ENCODE measurements at places on chromosomes 13 and 19.

DNA sequence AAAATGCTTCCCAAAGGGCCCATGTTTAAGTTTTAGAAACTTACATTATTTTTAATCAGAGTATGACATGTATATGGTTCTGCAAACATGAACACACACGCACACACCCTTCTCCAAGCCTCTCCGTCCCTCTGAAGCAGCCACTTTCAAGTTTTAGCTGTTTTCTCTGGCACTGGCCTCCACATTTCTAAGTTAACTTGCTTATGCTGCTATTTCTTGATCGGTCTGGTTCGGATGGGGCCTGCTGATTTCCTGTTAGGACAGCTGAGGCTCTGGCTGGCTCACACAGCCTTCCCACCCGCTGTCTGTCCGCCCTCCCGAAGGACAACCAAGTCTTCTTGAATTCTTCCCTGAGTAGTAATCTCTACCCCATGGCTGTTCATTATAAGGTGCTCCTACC is 4.4 kb downstream of the SPC24 start:
- no peak for DNase-seq

- no peak for DNase-seq
Observed at GRCh38 chr13:64817691-64818090, 2412.4 kb downstream of the PCDH9 start.

- no peak for DNase-seq
Observed at GRCh38 chr13:28728642-28729041, 9.9 kb upstream of the SLC46A3 start.

DNA sequence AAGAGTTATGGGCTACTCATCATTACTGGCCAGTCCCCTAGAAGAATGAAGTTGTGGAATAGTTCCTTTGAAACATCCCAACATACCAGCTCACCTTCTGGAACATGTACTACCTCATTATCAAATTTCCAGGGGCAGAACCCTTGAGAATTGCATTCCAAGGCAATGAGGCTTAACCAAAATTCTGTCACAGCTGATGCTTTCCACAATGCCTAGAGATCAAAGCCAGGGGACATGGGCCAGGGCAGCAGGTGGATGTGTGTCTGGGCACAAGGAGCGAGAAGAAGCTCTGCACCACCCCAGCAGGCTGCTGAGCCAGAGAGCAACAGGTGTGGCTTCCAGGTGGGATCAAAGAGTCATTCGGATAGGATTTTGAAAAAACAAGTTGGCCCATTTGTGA is 362.1 kb downstream of the EFNB2 start:
- no peak for DNase-seq

DNA sequence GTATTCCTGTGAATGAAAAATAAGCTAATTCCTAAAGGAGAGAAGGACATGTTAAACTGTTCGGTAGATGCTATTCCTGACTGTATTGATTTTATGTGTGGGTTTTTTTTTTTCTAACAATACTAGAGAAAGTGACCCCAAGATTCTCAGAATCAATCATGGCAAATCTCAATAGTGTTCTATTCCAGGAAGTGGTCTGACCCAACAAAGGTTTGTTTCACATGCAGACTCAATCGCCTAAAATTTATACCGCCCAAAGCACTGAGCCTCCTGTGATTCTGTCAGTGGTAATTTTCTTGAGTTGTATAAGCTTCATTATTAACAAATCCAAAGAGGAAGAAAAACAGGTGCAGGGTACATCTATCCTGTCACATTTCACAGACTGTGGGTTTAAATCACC is 293.7 kb downstream of the SUCLA2 start:
- DNase-seq = no peak

DNA sequence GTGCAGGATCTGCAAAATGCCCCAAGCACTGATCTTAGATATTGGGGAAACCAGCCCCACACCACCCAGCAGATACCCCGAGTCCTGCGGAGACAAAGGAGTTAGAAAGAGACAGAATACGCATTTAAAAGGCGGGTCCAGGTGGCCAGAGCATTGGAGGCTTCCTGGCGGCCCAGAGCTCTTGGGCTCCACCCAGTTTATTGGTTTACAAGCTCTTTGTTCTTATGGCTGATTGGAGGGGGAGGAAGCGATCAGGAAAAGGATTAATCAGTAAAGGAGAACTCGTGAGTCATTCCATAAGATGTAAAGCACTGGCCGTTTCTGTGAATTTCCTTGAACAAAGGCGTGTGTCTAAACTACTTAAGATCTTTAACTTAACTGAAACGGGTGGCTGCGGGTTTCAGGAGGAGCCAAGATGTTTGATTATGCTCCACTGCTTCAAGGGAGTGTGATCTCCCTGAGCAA is 926 bp downstream of the ZNF587 start:
- DNase-seq = peak; percentile 35

DNA sequence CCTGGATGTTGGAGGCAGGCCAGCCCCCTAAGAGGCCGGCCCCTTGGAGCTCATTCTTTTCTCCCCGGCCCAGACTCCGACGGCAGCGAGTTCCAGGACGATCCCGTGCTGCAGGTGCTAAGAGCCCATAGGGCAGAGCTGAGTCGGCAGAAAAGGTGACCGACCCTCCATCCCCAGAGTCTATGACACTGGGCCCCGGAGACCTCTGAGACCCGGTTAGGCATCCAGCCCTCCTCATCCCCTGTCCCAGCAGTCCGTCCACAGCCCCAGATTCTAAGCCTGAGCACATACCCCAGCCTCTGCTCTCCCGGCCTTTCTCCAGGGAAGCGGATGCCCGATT is 7.3 kb upstream of the ARHGAP33 start:
- no peak for DNase-seq

DNA sequence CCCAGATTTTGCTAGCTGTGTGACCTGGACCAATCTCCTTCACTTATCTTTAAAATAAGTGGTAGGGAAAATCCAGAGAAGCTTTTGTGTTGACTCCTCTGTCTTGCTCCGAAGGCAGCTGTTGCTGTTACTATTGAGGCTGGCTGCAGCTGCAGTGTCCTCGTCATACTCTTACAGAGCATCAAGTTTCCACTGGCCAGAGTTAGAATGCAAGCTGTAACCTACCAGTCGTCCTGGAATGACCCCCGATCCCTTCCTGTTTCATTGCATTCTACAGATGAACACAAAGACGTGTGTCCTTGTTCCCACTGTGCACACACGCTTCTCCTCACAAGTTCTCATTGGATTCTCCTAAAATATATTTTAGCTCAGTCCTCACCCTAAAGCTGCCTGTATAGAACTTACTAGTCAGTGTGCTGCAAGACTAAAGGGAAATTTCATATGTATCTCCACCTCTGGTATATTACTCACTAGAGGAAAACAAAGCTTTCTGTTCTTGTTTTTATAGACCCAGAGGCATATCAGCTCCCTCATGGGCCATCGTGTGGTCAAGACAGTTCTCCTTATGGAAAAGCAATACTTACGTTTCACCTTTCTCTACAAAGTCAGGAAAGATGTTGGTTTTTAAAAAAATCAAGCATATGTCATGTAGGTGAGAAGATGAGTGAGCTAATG is 589.8 kb downstream of the LMO7 start:
- DNase-seq = no peak

GRCh38 chr19:13078897-13079541 is 23.6 kb downstream of the LYL1 start:
- DNase-seq = no peak

DNA sequence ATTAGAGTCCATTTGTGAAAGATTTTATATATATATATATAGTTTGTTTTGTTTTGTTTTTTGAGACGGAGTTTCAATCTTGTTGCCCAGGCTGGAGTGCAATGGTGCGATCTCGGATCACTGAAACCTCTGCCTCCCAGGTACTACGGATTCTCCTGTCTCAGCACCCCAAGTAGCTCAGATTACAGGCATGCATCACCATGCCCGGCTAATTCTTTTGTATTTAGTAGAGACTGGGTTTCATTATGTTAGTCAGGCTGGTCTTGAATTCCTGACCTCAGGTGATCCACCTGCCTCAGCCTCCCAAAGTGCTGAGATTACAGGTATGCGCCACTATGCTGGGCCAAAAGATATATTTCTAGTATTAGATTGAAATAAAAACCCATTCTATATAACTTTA is 4.0 kb upstream of the ZNF701 start:
- DNase-seq = no peak

DNA sequence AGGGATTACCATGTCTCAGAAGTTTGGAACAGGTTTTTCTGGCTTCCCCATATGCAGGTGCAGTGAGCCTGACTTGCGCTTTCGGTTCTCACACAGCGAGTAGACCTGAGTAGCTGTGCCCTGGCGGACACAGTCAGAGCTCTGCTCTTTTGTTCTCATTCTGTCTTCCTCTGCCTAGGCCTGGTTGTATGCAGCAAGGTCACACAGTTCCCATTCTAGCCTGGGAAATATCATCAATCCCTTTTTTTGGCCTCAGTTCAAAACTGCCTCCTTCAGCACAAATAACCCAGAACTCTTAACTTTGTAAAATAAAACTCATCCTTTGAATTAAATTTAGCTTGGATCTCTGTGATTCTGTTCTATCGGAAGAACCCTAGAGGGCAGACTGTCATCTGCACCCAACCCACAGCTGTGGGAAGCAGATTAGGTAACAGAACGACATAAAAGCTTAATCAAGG is 10.2 kb downstream of the OXGR1 start:
- peak; percentile 21 for DNase-seq

GRCh38 chr13:64397701-64398100 is 2832.4 kb downstream of the PCDH9 start:
- no peak for DNase-seq

- no peak for DNase-seq
Observed at GRCh38 chr13:33879118-33879517, 61.2 kb downstream of the RFC3 start.

GRCh38 chr19:39727070-39727800 is 10.6 kb downstream of the CLC start:
- DNase-seq = no peak

Data from glutamatergic neuron (in vitro differentiated cells).